Chondrocyte (in vitro differentiated cells): ENCODE measurements at places on chromosomes 5 and 9. TPM values are rescaled to one million over a fixed set of nuclear protein-coding genes. Genes with fewer than 3 reads are reported as not detected.

The WDR38 gene
- not detected in 3 replicates for total RNA-seq

The SLC44A1 gene
- total RNA-seq: 17.1 to 34.5 TPM (median 18.6 TPM) in 3 replicates

DNA sequence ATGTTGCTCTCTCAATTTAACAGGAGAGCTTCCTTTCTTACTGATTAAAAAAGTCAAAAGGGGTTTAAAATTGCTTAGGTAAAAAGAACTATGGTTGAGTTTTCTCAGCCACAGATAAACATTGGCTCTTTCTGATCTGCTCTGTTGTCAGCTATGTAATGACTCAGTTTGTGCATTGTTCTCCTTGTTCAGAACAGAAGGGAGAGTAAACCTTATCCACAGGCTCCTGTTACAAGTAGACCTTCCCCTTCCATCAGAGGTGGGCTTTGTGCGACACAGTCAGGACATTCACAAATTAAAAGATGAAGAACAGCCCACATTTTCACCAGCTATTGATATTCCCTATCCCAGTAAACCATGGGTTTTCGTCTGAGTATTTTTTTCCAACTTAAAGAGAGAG is 236.3 kb upstream of the SEMA6A start:
- H3K4me1 ChIP-seq: no peaks in the 10 kb centered on the region
- peaks cover 1% of the 10 kb centered on the region for H3K36me3 ChIP-seq
- H3K27ac ChIP-seq: no peak overlapping the region
- H3K27me3 ChIP-seq: peaks cover 4% of the 10 kb centered on the region

The OSTF1 gene
- total RNA-seq: 29.0 to 30.8 TPM (median 29.8 TPM) in 3 replicates

The HTR1A gene
- total RNA-seq: not detected in 3 replicates

The GRM6 gene
- not detected in 3 replicates for total RNA-seq

The FSD1L gene
- 5.6 to 8.0 TPM (median 5.7 TPM) in 3 replicates for total RNA-seq

The CNOT6 gene
- 20.4 to 24.7 TPM (median 22.5 TPM) in 3 replicates for total RNA-seq

- peaks cover 17% of the 10 kb centered on the region for H3K4me1 ChIP-seq
- H3K27ac ChIP-seq: no peak overlapping the region
- H3K27me3 ChIP-seq: no peaks in the 10 kb centered on the region
- H3K36me3 ChIP-seq: peaks cover 7% of the 10 kb centered on the region
- no peak for DNase-seq
- H3K4me3 ChIP-seq: no peak overlapping the region
These were observed 255.0 kb upstream of the TAS2R1 start for GRCh38 chr5:9885164-9885563.

- H3K4me1 ChIP-seq: peaks cover 9% of the 10 kb centered on the region
- H3K36me3 ChIP-seq: peaks cover 5% of the 10 kb centered on the region
- DNase-seq: no peak
These were observed 344 bp downstream of the NEUROG1 start for GRCh38 chr5:135535420-135535819.

GRCh38 chr5:110807169-110807568 is 68.4 kb downstream of the SLC25A46 start:
- H3K4me3 ChIP-seq: no peak overlapping the region
- no peak for DNase-seq
- H3K36me3 ChIP-seq: no peaks in the 10 kb centered on the region
- H3K27me3 ChIP-seq: peaks cover 13% of the 10 kb centered on the region
- no peak overlapping the region for H3K27ac ChIP-seq

The GGTA1 gene
- total RNA-seq: 0.46 to 3.2 TPM (median 2.5 TPM) in 3 replicates

GRCh38 chr9:72043576-72043975 is 16.8 kb downstream of the C9orf57 start:
- DNase-seq: no peak
- peaks cover 9% of the 10 kb centered on the region for H3K4me1 ChIP-seq
- no peaks in the 10 kb centered on the region for H3K36me3 ChIP-seq
- no peak overlapping the region for H3K27ac ChIP-seq

The IL13 gene
- not detected in 3 replicates for total RNA-seq

The ACSL6 gene
- not detected in 3 replicates for total RNA-seq

The EFCAB9 gene
- total RNA-seq: not detected in 3 replicates

The FREM1 gene
- 1.7 to 3.6 TPM (median 2.2 TPM) in 3 replicates for total RNA-seq

DNA sequence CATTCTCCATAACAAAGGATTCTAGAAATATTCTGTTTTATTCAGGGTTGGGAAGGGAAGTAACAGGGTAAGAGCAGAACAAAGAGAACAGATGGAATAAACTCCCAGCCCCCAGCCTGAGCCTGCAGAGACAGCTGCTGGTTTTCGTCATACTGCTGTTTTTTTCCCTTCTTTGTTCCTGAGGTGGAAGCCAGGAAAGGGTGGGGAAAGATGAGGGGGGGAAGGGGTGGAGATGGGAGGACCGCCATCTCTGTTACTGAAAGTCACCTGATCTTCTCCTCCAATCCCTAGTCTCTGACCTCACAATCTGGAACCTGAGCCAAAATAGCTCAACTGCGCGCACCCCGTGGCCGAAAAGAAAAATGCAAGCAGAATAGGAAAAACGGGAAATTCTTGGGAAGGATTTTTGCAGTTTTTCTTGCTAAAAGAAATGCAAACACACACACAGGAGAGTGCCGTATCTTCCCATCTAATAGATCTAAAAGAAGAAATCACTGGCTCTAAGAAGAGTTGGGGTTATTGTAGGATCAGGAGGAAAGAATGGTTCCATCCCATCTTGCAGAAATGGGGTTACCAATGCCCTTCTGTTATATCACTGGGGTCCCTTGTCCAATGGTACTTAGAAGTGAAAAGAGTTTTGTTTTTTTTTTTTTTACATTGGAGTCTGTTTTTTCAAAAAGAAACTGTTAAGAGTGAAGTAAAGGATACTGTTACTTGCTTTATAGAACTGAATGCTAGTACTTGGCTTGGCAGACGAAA is 57.9 kb downstream of the DIAPH1 start:
- peaks cover 4% of the 10 kb centered on the region for H3K36me3 ChIP-seq
- no peak for DNase-seq
- H3K27me3 ChIP-seq: no peaks in the 10 kb centered on the region
- peak overlapping the region; percentile 62 for H3K4me3 ChIP-seq

The CCL19 gene
- not detected in 3 replicates for total RNA-seq

DNA sequence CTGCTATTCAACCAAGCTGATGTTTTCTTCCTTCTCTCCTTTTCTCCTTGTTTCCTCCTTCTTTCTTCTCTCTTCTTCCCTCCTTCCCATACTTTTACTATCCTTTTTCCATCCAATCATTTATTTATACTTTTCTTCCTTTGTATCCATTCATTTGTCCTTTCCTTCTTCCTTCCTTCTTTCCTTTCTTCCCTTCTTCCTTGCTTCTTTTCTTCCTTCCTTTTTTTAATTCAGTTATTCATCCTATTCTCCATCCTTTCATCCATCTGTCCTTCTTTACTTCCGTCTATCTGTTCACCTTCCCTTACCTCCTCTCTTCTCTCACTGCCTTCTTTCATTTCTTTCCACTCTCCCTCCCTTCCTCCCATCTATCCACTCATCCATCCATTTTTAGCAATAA is 24.0 kb upstream of the PPARGC1B start:
- no peak for DNase-seq
- H3K27ac ChIP-seq: no peak overlapping the region
- H3K4me1 ChIP-seq: no peaks in the 10 kb centered on the region
- H3K4me3 ChIP-seq: no peak overlapping the region
- H3K36me3 ChIP-seq: peaks cover 2% of the 10 kb centered on the region

The ZMYND19 gene
- total RNA-seq: 32.5 to 34.8 TPM (median 33.0 TPM) in 3 replicates

The IFNE gene
- not detected in 3 replicates for total RNA-seq

DNA sequence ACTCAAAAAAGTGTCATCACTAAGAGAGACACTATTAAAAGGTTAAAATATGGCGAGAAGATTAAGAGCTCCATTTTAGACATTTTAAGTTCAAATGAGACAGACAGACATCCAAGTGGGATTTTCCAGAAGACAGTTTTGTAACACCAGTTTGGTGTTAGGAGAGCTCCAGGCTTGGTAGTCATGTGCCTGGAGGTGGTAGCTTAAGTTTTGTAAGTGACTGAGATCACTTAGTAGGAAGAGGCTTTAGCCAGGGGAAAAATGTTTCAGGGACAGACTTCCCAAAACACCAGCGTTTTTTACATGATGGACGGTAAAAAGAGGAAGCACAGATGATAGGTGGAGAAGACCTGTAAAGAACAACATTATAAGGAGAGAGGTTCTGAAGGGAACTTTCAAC is 150.3 kb downstream of the GIN1 start:
- H3K4me3 ChIP-seq: no peak overlapping the region
- peaks cover 5% of the 10 kb centered on the region for H3K36me3 ChIP-seq
- peaks cover 7% of the 10 kb centered on the region for H3K4me1 ChIP-seq
- DNase-seq: no peak

The SLC25A48 gene
- total RNA-seq: not detected in 3 replicates

- H3K36me3 ChIP-seq: no peaks in the 10 kb centered on the region
- H3K4me3 ChIP-seq: no peak overlapping the region
- peaks cover 4% of the 10 kb centered on the region for H3K4me1 ChIP-seq
- peaks cover 10% of the 10 kb centered on the region for H3K27me3 ChIP-seq
These were observed 33.4 kb upstream of the PPP3R2 start for GRCh38 chr9:101628173-101628572.

DNA sequence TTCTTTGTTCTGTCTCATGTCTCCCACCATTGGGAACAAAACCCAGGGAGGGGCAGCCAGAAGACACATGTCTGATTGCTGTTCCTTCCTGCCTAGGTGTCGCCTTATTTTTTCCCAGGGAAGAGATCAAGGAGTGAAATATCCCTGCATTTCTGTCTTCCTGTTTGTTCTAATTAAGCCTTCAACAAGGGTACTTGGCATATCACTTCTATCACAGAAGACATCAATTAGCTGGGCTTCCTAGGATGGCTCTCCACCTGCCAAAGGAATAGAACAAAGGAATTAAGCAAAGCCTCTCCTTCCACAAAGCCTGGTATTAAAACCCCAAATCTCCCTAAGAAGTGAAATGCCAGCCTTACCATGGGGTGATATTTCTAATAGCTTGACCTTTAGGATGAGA is 299.5 kb upstream of the CD180 start:
- H3K27ac ChIP-seq: no peak overlapping the region
- peaks cover 10% of the 10 kb centered on the region for H3K36me3 ChIP-seq
- no peak for DNase-seq
- H3K4me3 ChIP-seq: no peak overlapping the region

The TMEM171 gene
- total RNA-seq: 1.8 to 3.6 TPM (median 2.6 TPM) in 3 replicates

GRCh38 chr9:113538131-113538530 is 74.6 kb downstream of the RGS3 start:
- peaks cover 10% of the 10 kb centered on the region for H3K4me1 ChIP-seq
- no peaks in the 10 kb centered on the region for H3K27me3 ChIP-seq
- H3K4me3 ChIP-seq: no peak overlapping the region
- H3K36me3 ChIP-seq: no peaks in the 10 kb centered on the region

The SCGB3A2 gene
- not detected in 3 replicates for total RNA-seq

The INSL6 gene
- not detected in 3 replicates for total RNA-seq

DNA sequence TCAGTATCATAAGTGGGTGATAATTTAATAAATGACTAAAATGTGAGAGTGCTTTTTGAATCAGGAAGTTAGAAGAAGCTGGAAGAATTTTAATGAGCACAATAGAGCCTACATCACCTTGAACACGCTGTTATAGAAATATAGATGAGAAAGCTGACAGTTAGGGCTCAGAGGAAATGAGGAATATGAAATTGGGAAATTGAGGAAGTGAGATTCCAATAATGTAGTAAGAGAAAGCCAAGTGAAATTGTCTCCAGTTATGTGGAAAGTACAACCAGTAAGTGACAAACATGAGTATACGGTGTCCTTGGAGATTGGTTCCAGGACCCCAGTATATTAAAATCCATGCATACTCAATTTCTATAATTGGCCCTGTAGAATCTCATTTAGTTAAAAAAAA is 235.9 kb upstream of the FAM174A start:
- H3K4me3 ChIP-seq: no peak overlapping the region
- H3K27ac ChIP-seq: no peak overlapping the region

The TRPM3 gene
- total RNA-seq: not detected in 3 replicates

DNA sequence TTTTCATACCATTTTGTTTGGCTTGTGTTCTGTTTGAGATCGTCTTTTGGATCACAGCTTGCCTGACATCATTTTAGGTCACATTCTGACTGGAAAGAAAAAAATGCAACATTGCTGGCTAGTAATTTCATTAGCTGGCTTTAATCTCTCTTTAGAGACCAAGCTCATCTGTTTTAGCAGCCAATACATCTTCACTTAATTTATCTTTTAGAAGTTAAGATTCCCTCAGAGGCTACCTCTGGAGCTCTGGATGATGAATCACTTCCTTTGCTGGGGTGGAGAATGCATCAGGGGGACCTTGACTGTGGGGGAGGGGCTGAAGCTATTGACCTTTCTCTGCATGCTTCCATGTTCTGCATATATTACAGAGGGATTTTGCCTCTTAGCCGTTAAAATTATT is 181.5 kb upstream of the OTULINL start:
- peak overlapping the region; percentile 77 for H3K27ac ChIP-seq
- no peaks in the 10 kb centered on the region for H3K27me3 ChIP-seq
- no peak overlapping the region for H3K4me3 ChIP-seq
- DNase-seq: no peak
- peaks cover 33% of the 10 kb centered on the region for H3K36me3 ChIP-seq

DNA sequence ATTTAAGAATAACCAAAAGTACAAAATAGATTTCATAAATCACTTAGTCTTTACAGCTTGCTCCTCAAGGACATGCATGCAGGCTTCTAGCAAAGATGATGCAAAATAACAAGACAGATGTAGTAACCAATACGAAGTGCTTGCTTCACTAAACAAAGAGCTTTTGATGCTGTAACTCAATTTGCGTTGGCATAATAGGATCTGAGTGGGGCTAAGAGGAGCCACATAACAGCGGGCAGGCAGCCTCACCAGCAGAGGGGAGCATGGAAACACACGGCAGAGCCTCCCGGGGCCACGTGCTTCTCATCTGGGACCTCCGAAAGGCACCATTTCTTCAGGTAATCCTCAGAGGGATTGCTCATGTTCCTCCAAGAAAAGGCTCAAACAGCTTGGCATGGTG is 139.7 kb downstream of the C5orf15 start:
- H3K36me3 ChIP-seq: no peaks in the 10 kb centered on the region
- H3K4me1 ChIP-seq: peaks cover 14% of the 10 kb centered on the region
- no peak overlapping the region for H3K27ac ChIP-seq
- H3K27me3 ChIP-seq: no peaks in the 10 kb centered on the region

DNA sequence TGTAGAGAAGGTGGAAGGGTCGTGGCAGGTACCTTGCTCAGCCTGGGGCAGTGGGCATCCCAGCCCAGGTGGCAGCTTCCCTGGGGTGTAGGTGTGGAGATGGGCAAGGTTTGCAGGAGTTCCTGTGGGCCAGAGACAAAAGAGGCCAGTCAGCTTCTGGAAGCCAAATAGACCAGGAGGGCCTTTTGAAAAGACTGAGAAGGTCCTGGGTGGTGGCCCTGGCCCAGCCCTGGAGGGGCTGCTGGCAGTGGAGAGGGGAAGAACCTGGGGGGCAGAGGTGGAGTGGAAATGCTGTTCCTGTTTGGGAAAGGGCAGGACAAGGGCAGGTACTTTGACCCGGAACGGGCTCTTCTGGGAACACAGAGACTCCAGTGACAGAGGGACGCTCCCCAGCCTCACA is 7.0 kb upstream of the IL3 start:
- no peaks in the 10 kb centered on the region for H3K36me3 ChIP-seq
- H3K4me1 ChIP-seq: no peaks in the 10 kb centered on the region
- peak; percentile 59 for DNase-seq
- no peak overlapping the region for H3K4me3 ChIP-seq
